Putamen (tissue), 1 donor: ENCODE measurements at places on chromosomes 7 and 10.

DNA sequence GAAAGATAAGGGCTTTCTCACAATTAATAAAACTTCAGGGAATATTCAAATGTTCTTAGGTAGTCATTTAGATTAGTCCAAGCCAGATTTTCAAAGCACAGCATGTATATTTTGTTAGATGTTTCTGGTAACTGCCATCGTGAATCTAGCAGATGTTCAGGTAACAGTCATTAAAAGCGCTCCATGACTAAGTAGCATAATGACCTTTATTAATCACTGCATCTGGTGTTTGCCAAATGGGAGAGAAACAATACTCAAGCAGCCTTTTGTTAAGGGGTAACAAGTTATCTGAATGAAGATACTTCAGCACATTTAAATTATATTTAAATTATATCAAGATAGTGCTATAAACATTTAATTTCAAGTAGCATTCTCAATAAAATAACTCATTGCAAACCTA lies 47.5 kb downstream of the USP6NL start:
- DNase-seq = no peak

GRCh38 chr10:125844751-125845221 lies 21.4 kb downstream of the BCCIP start:
- peak; percentile 45 for DNase-seq

- no peak for DNase-seq
These were observed 93.7 kb downstream of the TMEM26 start for GRCh38 chr10:61359452-61359851.

DNA sequence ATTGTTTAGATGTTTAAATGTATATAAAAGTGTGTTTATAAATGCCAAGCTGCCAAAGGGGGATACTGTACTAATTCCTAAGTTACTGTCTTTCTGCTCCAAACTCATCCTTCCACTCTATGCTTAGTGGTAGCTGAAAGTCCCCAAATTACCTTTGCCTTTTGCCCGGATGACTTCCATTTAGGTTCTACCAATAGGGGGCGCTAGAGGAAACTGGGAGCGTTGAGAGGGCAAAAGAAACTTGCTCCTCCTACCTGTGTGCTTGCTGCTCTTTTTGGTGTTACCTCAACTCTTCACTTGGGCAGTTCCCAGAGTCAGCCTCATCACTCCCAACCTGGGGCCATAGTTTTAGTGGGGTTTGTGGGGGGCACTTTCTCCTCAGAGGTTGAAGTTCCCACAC lies 5.9 kb upstream of the OR2A25 start:
- no peak for DNase-seq

- DNase-seq = no peak
These were observed 24.4 kb upstream of the LRRC18 start for GRCh38 chr10:48964038-48964437.
